A549 (cell line): ENCODE measurements at places on chromosomes 7 and 10.

DNA sequence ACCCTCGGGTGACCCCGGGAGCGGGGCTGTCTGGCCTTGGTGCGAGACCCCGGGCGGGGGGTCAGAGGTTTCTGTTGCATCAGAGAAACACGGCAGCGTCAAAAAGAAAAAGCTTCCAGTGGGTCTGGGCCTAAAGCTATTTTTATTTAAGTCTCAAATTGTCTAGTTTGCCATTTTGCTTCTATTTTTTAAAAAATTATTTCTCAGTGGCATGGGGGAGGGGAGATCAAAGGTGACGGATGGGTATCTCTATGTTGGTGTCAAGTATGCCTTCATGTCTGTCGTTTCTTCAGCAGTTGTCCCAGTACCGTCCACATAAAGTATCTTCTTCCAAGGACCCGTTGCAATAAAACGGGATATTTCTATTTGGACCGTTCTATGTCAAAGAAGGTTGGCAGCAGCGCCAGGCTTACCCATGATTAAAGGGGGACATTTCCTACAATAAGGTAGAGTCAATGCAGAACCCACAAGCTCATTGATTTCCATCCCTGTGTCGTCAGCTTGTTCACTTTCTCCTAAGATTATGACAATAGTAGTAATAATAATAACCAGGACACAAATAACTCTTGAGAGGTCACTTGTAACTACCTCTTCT is 26.0 kb upstream of the VAX1 start:
- DNase-seq: no peak

- no peak for DNase-seq
These were observed 9.4 kb upstream of the MNX1 start for GRCh38 chr7:157019718-157020451.

- DNase-seq: no peak
These were observed 60.2 kb downstream of the ZNF277 start for GRCh38 chr7:112266595-112267270.

GRCh38 chr7:3193379-3194120 is 107.5 kb upstream of the SDK1 start:
- no peak for DNase-seq

- no peak for DNase-seq
These were observed 7.3 kb upstream of the TARP start for GRCh38 chr7:38280707-38281106.

DNA sequence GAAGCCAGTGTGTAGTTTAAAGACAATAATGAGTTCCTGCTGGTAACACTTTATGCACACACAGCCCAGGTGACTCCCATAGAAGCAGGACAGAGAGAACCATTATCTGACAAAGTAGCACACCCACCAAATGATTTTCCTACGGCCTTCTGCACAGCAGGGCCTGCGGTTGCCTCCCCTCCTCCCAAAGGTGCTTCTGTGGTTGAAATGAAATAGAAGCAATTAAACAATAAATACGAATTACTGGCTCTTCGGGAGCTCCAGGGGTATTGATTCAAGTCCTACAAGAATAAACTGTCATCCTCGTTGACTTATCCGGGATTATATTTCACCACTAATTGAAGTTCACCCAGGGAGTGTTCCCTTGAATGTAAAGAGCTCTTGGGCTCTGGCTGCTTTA is 172.1 kb downstream of the ACTR3B start:
- DNase-seq: no peak

- DNase-seq: no peak
These were observed 46.1 kb downstream of the CPEB3 start for GRCh38 chr10:92244796-92245195.

DNA sequence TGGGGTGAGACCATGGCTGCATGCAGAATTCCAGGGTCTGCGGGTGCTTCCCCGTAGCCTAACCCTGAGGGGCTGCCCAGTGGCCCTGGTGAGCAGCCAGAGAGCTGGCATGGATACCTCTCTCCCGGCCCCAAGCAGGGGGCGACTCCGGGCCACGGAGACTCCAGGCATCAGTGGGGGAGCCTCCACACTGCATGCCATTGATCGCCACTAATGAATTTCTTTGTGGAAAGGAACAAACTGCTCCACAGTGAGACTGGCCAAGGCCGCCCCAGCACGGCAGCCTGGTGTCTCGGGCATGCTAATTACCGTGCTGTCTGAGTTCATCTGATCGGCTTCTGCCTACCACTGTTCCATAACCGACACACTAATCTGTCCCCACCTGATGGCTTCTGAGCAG is 184.4 kb downstream of the GRID1 start:
- DNase-seq: no peak

- no peak for DNase-seq
These were observed 426.6 kb downstream of the PLXNA4 start for GRCh38 chr7:132149436-132150304.

DNA sequence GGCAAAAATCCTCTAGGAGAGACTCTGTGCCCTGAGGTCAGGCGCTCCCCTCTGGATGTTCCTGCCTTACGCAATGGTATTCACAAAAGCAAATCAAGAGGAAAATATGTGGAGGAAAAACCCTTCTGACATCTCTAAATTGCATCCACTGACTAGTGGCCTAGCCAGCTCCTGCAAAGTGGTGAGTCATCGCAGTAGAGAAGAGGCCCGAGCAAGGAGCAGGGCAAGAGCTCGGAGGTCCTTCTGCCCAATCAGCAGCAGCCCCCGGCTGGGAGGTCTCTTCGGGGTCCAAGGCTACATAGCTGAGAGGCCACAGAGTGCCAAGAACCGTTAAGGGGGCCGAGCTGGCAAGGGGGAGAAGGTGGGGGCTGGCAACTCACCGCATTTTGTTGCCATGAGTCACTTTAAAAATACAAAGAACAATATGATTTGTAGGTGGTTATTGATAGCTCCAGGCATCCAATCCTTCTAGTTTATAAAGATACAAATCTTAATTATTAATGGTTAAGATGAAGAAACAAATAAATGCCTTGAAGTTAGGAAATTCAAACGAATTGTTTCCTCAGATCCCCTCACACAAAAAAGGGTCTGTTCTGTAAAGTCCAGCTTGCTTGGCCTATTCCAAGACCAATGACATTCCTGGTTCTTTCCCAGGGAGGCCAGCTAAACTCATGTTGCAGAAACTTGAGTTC is 161.6 kb downstream of the PKD1L1 start:
- DNase-seq: peak; percentile 100

DNA sequence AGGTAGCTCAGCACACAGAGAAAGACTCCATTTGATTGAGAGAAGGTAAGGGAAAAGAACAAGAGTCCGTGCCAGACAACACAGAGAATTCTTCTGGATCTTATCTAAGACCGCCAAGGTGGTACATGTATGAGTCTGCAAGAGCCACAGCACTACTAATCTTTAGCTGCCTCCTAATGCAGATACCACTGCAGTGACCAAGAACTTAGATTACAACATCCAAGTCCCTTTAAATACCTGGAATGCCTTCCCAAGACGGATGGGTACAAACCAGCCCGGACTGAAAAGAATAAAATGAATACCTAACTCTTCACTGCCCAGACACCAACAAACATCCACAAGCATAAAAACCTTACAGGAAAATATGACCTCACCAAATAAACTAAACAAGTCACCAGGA is 33.3 kb downstream of the TFEC start:
- DNase-seq: no peak

DNA sequence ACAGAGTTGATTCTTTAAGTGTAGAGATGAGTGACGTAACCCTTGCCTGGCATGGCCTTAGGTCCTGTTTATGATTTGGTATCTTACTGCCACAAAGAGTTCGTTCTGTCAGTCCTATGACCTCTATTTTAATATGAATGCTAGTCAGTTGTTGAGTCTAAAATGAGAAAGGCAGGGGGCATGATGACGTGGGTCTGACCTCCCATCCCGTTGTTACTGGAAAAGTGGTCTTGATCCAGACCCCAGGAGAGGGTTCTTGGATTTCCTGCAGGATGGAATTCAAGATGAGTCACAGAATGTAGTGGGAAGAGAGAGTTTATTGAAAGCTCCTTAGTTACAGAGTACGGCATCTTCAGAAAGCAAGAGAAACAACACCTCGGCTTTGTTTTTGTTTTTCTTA is 317.0 kb upstream of the COBL start:
- DNase-seq: no peak
